T-helper 17 cell (primary cell): ENCODE measurements at places on chromosomes 4 and X. TPM values are rescaled to one million over a fixed set of nuclear protein-coding genes. Genes with fewer than 3 reads are reported as not detected.

The TLR10 gene
- total RNA-seq, result 1.1 TPM

The ETDB gene
- total RNA-seq, result not detected

The PNMA5 gene
- 0.16 TPM for total RNA-seq

The STX18 gene
- 21.7 TPM for total RNA-seq

The NAAA gene
- total RNA-seq, result 50.0 TPM

The TAF9B gene
- 10.3 TPM for total RNA-seq

The GPR34 gene
- not detected for total RNA-seq

The DYNLT3 gene
- total RNA-seq, result 40.2 TPM

The RHOXF2 gene
- total RNA-seq, result 0.10 TPM

The HPRT1 gene
- total RNA-seq, result 23.4 TPM

The RIPPLY1 gene
- total RNA-seq, result not detected

DNA sequence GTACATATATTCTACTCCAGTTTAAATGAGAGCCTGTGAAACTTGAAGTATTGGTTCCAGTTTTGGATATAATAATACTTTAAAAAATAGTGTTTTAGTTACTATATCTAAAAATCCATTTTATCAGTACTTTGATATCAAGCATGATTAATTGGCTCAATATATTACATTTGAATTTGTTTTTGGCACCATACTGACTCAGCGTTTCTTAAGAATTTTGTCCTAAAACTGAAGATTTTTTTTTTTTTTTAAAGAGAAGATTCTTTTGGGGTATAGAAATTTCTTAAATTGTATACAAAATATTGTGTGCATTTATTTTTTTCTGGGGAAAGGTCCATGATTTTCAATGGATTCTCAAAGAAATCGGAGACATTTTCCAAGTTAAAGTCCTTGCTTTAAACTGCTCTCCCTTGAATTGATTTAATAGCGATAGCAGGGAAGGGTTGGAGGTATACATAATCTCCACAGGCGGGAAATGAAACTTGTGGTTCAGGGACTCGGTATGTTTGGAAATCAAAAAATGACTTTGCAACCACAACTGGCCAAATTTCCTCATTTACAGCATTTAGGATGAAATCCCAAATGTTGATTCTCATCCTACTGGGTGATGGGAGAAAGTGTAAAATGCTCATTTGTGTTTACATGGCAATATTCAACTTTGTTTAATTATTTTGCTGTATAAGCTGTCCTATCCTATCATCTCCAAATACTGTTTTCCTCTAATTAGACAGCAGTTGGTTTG lies 62.3 kb downstream of the TMA16 start:
- DNase-seq, result no peak

DNA sequence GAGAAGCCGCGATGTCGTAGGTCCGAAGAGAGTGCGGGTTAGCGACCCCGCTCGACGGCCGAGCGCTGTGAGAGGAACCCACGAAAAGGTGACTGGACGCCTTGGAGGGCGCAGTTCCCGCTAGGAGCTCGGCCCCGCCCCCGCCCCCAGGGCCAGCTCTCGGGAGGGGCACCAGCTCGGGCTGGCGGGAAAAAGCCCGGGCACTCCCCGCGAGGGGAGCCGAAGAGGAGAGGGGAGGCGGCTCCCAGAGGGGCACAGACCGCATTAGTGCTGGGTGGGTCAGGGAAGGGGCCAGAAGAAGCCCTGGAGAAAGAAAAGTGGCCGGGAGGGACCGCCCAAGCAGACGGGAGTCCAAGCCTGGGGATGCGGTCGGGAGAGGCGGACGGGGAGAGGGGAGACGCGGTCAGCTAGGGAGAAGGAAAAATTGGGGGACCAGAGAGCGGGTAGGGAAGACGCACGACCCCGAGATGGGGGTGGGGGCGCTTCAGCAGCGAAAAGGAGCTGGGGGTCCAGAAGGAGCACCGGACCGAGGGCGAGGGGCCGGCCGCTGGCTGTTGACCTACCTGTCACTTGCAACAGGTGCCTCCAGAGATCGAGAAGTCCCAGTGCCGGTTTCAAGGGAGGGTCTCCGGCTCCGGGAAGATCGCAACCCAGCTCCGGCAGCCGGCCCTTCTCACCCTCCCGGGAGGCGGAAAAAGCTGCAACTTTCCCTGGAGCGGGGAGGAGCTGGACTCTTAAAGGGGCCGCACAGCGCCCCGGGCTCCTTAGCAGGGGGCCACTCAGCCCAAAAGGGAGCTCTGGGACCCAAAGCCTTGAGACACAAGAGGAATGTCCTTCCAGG lies at the start of gene SYTL4:
TSS of gene SYTL4 (minus strand) at position 681 of the 841 bp plus-strand sequence. CDS start 30,084 bp downstream, outside the sequence.
- DNase-seq, result no peak

DNA sequence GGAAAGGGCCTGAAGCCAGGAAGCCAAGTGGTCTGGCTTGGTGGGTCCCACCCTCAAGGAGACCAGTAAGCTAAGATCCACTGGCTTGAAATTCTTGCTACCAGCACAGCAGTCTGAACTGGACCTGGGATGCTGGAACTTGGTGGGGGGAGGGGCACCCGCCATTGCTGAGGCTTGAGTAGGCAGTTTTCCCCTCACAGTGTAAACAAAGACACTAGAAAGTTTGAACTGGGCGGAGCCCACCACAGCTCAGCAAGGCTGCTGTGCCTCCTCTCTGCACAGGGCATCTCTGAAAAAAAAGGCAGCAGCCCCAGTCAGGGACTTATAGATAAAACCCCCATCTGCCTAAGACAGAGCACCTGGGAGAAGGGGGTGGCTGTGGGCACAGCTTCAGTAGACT lies 63.1 kb downstream of the AFM start:
- no peak for DNase-seq

- DNase-seq, result no peak
Observed at GRCh38 chr4:3301450-3302172, 8.8 kb downstream of the RGS12 start.

DNA sequence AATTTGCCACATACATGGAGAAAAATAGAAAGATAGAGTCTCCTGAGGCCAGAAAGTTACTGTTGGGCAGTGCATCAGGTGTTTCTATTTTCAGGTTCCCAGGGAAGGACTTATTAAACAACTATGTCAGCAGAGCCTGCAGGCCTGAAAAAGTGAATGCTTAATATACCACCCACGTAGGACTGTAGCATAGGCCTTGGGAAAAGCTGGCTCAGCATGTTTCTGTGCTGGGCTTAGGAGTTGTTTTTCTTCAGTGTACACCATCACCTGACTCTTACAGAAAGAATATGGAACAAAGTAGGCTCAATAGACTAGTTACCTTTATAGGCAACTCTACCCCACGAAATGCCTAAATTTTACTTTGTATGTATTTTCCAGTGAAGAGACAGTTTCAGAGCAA lies 1385.9 kb downstream of the FAM133A start:
- no peak for DNase-seq

- DNase-seq, result no peak
Observed at GRCh38 chr4:114606245-114606644, 7.6 kb downstream of the UGT8 start.

DNA sequence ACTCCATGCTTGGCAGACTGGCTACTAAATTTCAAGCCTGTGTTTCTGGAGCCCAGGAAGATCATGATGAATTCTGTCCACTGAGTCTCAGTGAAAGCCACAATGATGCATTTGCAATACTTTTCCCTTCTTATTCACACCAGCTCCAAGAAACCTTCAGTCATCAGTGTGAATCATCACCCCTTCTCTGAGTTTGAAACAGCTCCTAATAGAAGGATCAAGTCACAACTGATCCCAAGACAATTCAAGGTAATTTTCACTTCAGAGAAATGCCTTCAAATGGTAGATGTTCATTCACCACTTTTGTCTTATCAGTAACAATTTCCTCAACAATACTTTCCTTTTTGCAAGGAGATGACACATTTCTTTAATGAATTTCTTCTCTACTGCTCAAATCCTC lies 257.4 kb downstream of the NLGN4X start:
- no peak for DNase-seq

- no peak for DNase-seq
Observed at GRCh38 chrX:54482839-54483593, 13.0 kb downstream of the FGD1 start.

DNA sequence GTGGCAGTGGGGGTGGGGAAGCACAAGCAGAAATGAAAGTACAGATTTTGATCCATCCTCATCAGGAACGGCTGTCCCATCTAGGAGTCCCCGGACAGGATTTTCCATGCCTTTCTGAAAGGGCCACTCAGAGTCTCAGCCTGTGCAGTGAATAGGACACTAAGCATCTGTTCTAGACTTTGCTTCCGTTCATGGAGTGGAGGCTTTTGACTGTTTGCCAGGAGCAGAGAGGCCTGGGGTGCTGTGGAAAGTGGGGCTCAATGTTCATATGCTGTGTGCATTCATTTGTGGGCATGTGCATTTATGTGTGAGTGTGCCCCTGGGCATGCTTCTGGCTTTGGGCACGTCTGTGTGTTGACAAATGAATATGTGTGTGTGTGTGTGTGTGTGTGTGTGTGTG lies 25.6 kb upstream of the MAMLD1 start:
- DNase-seq, result no peak

GRCh38 chr4:55980725-55981124 lies 32.0 kb downstream of the CEP135 start:
- no peak for DNase-seq

- DNase-seq, result no peak
Observed at GRCh38 chr4:7770224-7771050, 169.2 kb downstream of the AFAP1 start.

- DNase-seq, result peak; percentile 41
Observed at GRCh38 chrX:120308959-120309872, 2.0 kb downstream of the TMEM255A start.

DNA sequence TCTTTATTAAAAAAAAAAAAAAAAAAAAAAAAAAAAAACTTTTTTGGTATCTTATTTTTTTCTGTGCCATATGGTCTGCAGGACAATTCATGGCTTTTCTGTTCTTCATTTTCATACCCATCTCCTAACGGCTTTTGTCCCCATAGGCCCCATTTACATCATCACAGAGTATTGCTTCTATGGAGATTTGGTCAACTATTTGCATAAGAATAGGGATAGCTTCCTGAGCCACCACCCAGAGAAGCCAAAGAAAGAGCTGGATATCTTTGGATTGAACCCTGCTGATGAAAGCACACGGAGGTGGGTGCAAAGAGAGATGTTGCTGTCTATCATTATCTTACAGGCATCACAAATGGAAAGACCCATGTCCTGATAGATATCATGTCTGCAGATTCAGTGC lies 49.1 kb downstream of the PDGFRA start:
- DNase-seq, result no peak

DNA sequence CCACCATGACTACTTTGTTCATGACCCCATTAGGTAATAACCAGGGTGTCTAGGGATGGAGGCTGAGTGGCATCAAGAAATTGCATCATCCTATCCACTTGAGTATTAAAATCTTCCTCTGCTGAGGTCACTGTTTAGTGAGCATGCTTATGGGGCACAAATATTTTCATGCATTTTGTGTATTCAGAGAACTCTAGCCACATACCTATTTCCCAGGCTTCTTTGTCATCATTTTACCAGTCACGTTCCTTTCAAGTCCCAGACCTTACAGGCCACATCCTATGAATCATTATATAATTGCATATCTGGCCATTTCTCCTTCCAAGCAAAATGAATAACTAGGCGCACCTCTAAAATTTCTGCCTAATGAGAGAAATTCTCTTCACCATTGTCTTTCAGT lies 1882.9 kb upstream of the AGA start:
- DNase-seq, result no peak

GRCh38 chr4:137735561-137736104 lies 203.3 kb upstream of the PCDH18 start:
- DNase-seq, result no peak

DNA sequence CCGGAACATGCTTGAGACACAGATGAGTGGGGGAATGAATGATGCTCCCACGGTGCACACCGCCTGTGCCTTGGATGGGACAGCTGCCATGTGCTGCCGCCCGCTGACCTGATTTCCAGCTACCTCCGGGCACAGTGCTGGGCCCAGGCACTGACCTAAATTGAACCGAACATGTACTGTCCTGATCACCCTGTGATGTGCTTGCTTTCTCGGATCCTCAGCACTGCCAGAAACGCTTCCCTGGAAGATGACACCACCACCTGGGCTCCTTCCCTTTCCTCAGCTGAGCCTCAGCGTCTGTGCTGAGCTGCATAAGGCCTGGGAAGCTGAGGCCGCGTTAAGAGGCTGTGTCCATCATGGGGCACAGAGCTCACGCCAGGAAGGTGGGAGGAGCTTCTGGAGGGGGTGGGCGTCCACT lies 39.3 kb upstream of the MXD4 start:
- no peak for DNase-seq

- no peak for DNase-seq
Observed at GRCh38 chr4:16202598-16202997, 23.7 kb downstream of the TAPT1 start.

DNA sequence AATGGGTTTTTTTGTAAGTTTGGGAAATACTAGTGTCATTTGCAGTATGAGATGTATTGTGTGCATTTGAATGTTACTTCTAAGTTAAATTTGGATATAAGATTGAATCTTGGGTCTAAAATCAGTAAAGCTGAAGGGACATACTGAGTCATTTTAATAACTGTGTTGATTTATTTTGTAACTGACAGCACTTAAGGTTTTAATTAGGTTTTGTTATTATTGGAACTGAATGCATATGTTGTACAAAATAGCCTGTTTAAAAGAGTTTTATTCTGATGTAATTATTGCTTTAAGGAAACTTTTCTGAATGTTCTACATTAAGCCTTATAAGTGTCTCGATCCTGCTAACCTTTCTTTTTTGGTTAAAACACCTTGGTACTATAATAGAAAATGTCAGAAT lies 396.6 kb downstream of the MAPK10 start:
- DNase-seq, result no peak

GRCh38 chr4:141179474-141180373 lies 41.0 kb upstream of the ZNF330 start:
- DNase-seq, result no peak

GRCh38 chr4:152719291-152719690 lies 39.5 kb upstream of the TMEM154 start:
- no peak for DNase-seq

DNA sequence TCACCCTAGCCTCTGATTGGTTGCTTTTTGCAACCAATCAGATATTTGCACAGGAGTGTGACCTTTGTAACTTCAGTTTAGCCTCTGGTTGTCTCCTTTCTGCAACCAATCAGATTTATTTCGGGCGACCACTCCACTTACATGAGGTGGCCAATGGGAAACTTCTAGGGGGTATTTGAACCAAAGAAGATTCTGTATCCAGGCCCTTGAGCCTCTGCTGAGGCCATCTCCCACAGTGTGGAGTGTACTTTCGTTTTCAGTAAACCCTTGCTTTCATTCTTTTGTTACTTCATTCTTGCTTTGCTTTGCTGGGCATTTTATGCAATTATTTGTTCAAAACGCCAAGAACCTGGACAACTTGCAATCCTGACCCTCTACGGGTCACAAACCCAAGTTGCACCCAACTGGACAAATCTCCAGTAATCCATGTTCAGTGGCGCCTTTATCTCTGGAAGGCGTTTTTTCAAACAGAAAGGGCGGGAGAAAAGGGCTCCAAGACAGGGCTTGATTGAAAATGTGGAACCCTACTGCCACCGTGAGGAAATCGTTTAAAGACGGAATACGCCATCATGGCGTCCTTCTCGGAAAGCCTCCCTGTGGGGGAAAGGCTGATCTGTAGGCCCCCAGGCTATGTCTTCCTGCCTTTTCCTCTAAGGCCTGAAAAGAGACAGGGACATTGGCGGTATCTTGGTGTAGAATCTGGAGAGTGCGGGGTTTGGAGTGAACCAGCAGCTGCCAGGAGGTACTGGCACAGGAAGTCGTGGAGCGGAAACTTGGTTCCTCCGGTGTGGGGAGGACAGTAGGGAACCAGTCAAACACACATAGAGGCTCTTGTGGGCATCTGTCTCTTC lies 184.6 kb downstream of the OR13H1 start:
- DNase-seq, result no peak

GRCh38 chrX:10074241-10074941 lies 82.4 kb upstream of the CLCN4 start:
- no peak for DNase-seq

- no peak for DNase-seq
Observed at GRCh38 chrX:45668686-45669443, 468.2 kb upstream of the DIPK2B start.

GRCh38 chr4:128688846-128689437 lies 120.6 kb upstream of the JADE1 start:
- no peak for DNase-seq
